Stimulated activated CD8-positive, alpha-beta memory T cell treated with anti-CD3 and anti-CD28 coated beads, Interleukin-7, amount 100 ng/mL, for 1 hour (primary cell): ENCODE measurements at places on chromosomes 2 and 18.

GRCh38 chr18:63321291-63321690 is 1.7 kb upstream of the BCL2 start:
- no peak for DNase-seq

DNA sequence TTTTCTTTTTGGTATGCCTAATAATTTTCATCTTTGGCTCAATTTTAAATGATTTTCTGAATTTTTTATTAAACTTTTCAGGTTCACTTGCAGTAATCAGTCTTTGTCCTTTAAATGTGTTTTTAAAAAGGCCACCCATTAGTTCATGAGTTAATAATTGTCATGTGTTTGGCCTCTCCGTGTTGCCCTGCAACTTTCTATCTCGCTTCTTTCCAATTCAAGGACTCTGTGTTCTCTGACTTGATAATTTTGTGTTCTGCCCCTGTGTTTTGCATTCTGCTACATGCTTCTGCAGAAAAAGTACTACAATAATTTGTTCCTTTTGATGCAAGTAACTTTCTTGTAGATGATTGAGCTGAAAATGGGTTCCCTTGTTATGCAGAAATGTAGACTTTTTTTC is 921.4 kb upstream of the LRATD1 start:
- DNase-seq: no peak

- no peak for DNase-seq
Measured at GRCh38 chr18:40367576-40367975, 1587.5 kb upstream of the PIK3C3 start.

DNA sequence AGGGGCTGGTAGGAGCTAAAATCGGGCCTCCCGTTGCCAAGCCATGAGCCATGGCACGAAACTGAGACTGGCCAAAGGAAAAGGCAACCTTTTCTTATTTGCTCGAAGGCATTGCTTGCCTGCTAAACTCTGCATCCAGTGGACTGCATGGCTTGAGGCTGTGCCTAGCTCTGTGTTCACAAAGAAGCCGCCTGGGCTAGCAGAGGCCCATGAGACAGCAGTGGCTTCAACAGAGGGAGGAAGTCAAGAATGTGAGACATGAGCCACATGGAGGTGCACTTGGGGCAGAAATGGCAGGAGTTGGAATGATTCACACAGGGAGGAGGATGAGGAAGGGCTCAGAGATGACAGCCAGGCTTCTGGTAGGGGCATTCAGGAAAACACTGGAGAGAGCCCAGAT is 33.5 kb downstream of the TPRKB start:
- DNase-seq: no peak

- DNase-seq: no peak
Measured at GRCh38 chr2:240631548-240632305, 6.4 kb downstream of the GPR35 start.

GRCh38 chr2:231343006-231343710 is 52.4 kb upstream of the B3GNT7 start:
- no peak for DNase-seq

DNA sequence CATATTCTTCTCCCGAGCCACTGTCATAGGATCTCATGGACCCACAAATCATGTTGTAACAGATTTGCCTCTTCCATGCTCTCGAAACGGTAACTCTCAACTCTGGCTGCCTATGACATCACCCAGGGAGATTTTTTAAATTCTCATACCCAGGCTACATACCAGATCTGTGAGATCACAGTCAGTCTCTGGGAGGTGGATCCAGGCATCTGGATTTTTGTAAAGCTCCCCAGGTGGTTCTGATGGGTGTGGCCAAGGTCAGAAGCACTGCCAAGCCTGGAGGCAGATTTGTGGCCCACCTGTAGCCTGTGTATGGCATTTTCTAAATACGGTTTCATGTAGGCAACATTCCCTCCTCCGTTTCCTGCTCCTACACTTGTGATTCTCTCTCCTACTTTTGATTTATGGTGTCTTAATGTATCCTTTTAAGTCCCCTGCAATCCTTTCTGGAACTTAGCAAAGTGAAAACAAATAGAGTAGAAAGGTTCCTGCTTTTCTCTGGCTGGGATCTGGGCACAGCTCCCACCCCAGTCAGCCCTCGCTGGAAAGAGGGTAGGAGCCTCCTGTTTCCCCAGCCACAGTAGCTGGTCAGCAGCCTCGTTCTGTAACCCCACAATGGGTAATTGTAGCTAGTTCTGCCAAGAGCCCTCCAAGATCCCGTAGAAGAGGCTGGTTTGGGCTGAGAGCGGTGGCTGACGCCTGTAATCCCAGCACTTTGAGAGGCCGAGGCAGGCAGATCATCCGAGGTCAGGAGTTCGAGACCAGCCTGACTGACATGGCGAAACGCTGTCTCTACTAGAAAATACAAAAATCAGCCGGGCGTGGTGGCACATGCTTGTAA is 96.2 kb downstream of the KLHL29 start:
- DNase-seq: no peak

DNA sequence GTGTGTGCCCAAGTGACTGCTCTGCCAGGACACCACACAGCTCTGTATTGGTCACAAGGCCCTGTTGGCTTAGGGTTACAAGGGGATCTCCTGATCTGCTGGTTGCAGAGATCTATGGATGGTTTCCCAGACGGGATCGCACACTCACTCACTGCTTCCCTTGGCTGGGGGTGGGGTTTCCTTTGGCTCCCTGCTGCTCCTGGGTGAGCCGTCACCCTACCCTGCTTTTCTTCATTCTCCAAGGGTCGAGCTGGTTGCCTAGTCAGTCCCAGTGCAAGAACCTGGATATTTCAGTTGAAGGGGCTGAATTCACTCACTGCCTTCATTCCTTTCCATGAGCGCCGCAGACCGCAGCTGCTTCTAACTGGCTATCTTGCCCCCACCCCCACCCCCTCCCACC is 56.3 kb downstream of the GTF3C3 start:
- no peak for DNase-seq

GRCh38 chr18:57976230-57976773 is 67.7 kb upstream of the NEDD4L start:
- DNase-seq: no peak

DNA sequence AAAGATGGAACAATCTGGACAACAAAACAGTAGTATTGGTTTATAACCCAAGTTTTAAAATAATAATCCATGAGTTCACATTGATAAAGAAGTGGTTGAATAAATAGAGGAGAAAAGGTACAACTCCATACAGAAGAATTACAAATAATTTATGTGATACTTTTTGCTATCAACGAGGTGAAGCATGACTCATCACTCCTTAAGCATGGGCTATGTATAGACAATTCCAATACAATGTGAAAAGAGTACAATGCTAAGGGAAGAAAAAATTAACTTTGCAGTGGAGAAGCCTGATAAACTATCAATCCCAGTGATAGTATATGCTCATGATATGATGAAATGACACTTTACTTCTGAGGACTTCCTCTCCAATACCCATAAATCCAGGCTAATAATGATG is 312.9 kb downstream of the GULP1 start:
- no peak for DNase-seq

DNA sequence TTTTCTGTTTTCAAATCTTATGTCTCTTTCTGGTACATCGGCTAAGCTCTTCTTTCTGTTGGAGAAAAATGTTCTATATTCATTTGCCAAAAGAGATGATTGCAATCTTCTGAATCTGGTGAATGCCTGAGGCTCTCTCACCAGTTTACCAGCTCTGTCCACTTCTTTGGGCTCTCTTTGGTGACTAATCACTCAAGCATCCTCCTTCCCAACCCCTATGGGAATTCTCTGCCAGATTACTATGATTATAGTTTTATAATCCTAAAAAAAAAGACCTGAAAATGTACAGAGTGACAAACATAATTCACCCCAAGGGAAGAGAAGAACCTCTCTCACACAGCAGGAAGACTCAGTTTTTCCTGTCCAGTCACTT is 187.3 kb downstream of the CAMKMT start:
- DNase-seq: no peak

GRCh38 chr2:31467426-31467825 is 52.9 kb upstream of the XDH start:
- no peak for DNase-seq

GRCh38 chr2:154392256-154392655 is 306.2 kb upstream of the KCNJ3 start:
- no peak for DNase-seq

GRCh38 chr2:55229221-55229620 is 2.9 kb downstream of the CLHC1 start:
- no peak for DNase-seq

- DNase-seq: no peak
Measured at GRCh38 chr2:168530982-168531622, 75.0 kb downstream of the CERS6 start.

DNA sequence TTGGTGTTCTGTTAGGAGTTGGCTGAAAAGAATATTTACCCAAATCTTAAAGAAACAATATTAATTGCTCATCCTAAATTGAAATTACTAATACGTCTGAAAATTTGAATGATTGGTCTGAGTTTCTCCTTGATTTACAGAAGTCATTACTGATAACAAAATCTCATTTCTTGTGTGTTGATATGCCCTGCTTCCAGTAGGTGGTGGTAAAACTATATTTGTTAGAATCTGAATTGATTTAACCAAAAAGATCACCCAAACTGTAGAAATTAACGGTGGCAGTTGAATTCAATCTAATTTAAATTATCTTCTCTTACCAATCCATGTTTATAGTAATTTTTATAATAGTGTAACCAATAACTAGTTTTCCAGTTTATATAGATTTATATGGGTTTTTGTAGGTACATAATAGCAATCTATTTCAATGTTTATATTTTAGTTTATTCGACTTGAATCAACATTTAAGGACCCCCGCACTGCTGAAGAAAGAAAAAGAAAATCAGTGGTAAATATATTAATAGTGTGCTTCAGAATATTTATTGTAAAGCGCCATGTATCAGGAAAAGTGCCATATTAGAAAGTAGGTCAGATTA is 38.3 kb downstream of the PAPOLG start:
- DNase-seq: no peak

DNA sequence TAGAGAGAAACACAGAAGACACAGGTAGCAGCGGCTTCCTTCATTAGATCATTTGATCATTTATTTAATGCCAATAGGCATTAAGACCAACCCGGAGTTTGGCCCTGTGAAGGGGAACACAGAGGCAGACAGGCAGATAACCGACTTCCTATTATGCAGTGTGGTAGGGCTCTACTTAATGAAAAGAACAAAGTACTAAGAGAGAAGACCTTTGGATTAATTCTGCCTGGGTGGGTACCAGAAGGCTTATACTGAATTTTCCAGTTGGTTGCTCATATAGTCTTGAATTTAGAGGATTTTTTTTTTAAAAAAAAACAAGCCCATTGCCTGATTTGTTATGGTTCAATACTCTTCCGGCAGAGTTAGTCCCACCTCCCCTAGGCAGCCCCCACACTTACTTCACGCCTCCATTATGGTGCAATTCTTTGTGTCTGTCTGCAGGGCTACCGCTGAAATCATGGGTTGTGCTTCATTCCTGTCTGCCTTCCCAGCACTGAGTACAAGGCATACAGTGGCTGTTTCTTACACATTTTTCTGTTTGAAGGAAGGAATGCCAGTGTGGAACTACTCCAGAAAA is 244.3 kb upstream of the APCDD1 start:
- no peak for DNase-seq

DNA sequence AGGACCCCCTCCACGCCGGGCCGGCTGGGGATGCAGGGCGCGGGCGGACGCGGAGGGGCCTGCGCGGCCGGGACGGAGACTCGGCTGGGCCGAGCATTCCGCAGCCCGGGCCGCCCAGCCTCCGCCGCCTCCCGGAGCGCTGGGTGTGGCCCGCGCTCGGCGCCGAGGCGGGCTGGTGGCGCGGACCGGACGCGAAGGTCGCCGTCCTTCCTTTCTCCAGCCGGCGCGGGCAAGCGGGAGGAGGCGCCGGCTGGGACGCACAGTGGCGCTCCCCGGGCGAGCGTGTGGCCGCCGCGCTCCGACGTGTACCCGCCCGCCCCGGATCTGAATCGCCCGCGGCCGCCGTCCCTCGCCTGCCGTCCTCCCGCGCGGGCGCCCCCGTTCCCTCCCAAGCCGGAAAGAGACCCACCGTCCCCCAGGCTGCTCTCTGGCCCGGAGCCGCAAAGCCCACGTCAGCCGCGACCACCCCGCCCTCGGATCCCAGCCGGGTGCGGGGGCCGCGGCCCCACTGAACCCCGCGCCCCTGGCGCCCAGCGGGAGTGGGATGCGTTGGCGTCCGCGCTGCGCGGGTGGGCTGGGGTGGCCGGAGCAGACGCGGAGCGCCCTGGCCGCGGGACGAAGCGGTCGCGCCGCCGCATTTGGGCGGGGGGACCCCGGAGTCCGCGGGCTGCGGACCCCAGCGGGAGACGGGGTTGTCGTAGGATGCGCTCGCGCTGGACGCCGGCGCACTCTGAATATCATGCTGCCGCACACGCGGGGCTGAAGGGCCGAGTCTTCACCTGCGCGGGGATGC is 634 bp downstream of the SPATS2L start:
- DNase-seq: no peak

DNA sequence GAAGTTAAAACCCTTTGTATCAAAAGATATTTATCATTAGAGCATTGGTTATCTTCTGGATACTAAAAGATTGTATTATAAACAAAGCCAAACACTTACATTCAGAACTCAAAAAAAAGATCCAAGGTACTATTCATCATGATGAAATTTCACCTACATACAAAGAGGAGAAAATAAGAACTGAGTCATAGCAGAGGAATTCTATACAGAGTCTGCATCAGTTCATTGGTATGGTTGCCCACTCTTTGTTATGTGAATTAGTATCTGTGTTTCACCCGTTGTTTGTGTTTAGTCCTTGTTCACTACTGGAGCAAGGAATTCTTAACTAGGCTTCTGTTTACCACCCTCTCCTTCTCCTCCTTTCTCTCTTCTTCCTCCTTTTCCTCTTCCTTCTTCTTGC is 157.9 kb downstream of the LNPK start:
- no peak for DNase-seq

- DNase-seq: no peak
Measured at GRCh38 chr2:152492911-152493310, 157.9 kb downstream of the FMNL2 start.

- DNase-seq: no peak
Measured at GRCh38 chr2:238845583-238846377, 2.1 kb upstream of the TWIST2 start.

DNA sequence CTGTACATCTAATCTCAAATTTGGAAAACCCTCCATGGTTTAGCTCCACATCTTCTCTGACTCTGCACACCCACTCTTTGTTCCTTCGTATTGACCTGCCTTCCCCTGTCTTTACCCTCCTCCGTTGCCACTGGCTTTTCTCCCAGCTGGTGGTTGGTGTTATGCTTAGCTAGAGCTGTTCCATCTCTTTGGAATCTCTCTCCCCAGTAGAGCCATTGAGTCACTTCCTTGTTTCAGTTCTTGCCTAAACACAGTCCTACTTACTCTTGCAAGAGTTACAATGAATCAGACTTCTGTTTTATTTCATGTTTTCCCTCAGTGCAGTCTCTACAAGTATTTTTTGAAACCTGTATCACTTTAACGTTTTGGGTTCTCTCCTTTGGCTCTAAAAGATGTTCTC is 263.9 kb downstream of the LTBP1 start:
- no peak for DNase-seq

GRCh38 chr18:78788161-78788560 is 191.5 kb upstream of the SALL3 start:
- DNase-seq: no peak

- DNase-seq: peak; percentile 13
Measured at GRCh38 chr2:26144953-26145680, 27.8 kb upstream of the GAREM2 start.

- DNase-seq: no peak
Measured at GRCh38 chr2:215320679-215321078, 8.8 kb downstream of the ATIC start.
